SK-N-MC (cell line): ENCODE measurements at places on chromosomes 3 and 15.

DNA sequence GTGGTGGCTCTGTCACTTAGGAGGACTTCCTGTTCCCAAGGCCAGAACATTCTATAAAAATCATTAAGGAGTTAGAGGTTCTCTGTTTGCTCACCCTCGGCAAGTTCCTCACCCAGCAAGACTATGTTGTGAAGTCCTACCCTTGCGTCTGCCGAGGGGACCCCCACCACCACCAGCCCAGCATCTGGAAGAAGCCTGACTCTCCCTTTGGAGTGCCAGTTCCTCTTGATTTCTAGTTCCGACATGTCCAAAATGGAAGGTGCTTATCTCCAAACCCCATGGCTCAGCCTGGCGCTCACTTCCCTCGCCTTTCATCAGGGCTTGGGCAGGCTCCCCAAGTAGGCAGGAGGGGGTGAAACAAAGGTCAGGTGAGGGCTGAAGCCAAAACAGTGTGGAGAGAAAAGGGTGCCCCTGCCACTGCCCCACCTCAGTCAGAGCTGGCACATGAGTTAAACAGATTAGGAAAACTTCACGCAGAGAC, 41.0 kb downstream of the BHLHE40 start:
- no peak for DNase-seq

DNA sequence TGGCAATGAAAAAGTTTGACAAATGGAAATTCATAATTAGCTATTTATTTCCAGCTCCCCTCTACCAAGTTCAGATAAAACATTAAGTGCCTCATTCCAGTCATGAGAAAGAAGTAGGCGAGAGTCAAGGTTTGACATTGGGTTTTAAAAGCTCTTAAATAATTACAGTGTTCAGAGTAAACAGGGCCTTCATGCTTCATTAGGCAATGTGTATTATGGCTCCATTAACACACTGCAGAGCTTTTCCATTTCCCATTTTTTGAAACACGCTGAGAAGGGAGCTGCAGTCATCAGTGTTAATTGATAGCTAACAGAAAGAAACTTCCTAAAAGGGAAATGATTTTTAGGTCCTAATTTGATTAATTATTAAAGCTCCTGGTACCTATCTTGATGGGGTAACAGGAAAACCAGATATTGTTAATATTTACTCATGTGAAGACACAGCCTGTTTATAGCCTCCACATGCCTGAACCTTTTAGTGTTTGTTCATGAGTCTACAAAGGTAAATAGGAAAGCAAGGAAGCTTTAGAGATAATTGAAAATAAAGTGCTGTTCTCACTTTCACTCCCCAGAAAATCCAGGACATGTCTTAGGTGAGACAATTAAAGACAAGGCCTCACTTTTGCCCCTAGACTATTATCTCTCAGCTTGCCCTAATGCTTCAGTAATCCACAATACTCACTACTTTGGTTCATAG, 28.7 kb downstream of the SST start:
- no peak for DNase-seq

DNA sequence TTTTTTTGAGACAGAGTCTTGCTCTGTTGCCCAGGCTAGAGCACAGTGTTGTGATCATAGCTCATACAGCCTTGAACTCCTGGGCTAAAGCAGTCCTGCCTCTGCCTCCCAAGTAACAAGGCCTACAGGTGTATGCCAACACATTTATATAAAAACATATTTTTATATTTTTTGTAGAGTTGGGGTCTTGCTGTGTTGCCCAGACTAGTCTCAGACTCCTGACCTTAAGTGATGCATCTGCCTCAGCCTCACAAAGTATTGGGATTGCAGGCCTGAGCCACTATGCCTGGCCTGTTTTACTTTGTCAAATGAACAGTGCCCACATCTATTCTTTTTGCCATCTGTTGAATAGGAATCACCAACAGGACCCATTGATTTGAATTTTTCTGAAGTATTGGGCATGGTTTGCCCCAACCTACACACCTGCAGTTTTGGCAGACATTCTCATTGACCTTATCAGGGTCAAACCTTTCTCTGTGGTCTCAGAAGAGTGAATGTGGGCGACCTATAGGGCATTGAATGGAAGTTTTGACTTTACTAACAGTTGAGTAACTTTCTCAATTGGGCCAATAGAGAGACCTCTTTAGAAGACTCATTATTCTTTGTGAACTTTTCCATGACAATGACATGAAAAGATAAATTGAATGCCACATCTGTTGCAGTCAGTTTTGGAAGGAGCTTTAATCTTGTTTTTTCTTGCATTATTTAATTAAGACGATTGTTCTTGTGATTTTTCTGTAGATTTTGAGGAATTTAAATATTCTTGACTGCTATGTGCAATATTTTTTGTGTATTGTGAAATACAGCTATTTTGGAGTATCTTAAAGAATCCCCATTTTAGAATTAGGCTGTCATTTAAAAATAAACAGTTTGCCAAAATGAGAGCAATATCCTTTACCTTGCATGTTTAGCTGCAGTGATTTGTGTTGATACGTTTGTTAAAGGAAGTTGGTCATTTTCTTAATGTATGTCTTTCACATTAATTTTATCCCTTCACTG, 2.7 kb downstream of the IREB2 start:
- no peak for DNase-seq

- no peak for DNase-seq
Observed at GRCh38 chr15:72047020-72047419, 70.9 kb downstream of the MYO9A start.

GRCh38 chr15:31270767-31271166, 55.9 kb upstream of the KLF13 start:
- no peak for DNase-seq

DNA sequence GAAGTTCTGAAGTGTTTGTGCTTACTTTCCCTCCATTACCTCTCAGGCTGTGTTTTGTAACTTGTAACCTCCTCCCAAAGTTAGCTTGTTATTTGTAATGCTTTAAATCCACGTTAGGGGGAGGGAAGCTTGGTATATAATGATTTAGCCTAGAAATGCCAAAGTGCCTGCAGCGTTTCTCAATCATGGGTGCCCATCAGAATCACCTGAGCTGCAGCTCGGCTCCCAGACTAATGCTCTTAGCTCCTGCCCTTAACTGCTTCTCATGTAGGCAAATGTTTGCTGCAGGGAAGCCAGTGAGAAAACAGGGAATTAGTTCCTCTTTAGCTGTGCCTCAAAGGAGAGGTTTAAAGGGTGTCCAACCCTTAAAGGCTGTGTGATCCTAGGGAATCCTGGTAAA, 219.2 kb upstream of the NAALADL2 start:
- no peak for DNase-seq
